ENCODE measurements at places on chromosomes 12 and 14.
A peak's percentile ranks its signal among the peaks of the same experiment; 100 is the strongest.

DNA sequence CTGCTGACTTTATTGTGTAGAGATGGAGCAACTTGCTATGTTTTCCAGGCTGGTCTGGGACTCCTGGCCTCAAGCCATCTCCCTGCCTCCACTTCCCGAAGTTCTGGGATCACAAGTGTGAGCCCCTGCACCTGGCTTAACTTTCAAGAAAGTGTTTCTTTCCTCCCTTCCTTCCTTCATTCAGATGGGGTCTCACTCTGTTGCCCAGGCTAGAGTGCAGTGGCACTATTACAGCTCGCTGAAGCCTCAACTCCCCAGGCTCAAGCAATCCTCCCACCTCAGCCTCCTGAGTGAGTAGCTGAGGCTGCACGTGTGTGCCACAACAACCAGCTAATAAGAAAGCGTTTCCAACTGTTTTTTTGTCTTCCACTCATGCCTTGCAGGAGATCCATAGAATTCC lies 185.6 kb upstream of the AMIGO2 start:
- DNase-seq: no peak

- no peak for DNase-seq
These were observed 24.5 kb upstream of the TMCC3 start for GRCh38 chr12:94674835-94675234.

DNA sequence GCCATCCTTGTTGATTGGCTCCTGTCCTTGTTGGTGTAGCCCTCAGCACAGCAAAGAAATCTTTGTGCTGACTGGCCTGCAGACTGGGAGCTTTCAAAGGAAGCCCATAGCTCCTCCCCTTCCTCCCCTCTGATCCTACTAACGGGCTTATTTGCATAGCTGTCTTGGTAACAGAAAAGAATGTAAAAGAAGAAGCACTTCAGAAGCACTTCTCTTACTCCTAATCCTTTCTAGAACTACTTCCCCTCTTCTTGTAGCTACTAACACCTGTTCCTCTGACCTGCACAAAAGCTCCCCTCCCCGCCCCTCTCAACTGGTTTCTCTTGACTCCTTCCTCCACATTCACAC lies 14.3 kb upstream of the RIC8B start:
- peak; percentile 14 for DNase-seq

DNA sequence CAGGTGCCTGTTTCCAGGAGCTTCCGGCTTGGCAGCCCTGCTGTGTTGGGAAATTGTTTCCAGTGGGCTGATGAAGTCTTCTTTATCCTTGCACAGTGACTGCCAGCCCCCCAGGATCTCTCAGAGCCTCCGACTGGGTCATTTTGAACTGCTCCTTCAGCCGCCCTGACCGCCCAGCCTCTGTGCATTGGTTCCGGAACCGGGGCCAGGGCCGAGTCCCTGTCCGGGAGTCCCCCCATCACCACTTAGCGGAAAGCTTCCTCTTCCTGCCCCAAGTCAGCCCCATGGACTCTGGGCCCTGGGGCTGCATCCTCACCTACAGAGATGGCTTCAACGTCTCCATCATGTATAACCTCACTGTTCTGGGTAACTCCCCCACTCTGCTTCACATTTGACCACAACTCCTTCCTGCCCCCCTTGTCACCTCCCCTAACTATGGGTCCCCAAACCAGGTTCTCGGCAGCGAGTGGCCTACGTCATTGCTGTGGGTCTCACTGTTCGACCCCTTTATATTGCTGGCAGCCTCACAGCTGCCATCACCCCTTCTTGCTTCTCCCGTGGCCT lies 2.3 kb downstream of the LAG3 start:
- DNase-seq: no peak

DNA sequence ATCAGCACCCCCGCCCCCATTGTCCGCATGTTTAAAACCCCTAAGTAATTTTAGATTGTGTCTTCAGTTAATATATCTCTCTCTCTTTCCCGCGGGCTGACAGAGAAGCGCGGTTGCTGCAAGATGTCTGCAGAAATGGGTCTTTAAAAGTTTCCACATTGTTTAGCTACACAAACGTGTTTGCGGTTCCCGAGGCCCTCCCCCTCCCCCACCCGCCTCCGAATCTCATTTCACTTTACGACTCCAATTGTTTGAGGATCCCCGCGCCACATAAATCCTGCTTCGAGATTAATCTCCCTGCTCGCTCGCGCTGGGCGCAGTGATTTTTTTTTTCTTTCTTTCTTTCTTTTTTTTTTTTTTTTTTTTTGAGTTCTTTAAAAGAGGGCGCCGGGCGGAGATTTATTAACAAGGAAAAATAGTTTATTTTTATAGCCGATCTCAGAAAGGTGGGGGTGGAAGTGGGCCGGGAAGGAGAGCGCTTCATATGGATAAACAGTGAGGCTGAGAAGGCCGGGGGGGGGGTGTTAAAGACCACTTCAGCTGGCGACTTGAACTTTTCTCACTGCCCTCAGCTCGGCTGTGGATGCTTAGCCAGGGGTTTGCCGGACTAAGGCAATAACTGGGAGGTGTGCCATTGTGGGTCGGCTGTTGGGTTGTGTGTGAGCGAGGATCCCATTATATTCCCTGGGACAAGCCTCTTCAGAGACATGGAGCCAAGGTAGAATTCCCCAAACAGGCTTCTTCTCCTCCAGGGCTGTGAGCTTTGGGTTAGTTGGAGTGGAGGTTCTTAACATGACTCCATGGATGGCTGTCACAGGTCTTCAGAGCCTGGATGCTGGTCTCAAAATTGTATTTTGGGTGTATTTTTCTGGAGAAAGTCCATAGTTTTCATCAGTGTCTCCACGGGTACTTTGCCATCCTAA lies 39.7 kb upstream of the TBX5 start:
- no peak for DNase-seq

DNA sequence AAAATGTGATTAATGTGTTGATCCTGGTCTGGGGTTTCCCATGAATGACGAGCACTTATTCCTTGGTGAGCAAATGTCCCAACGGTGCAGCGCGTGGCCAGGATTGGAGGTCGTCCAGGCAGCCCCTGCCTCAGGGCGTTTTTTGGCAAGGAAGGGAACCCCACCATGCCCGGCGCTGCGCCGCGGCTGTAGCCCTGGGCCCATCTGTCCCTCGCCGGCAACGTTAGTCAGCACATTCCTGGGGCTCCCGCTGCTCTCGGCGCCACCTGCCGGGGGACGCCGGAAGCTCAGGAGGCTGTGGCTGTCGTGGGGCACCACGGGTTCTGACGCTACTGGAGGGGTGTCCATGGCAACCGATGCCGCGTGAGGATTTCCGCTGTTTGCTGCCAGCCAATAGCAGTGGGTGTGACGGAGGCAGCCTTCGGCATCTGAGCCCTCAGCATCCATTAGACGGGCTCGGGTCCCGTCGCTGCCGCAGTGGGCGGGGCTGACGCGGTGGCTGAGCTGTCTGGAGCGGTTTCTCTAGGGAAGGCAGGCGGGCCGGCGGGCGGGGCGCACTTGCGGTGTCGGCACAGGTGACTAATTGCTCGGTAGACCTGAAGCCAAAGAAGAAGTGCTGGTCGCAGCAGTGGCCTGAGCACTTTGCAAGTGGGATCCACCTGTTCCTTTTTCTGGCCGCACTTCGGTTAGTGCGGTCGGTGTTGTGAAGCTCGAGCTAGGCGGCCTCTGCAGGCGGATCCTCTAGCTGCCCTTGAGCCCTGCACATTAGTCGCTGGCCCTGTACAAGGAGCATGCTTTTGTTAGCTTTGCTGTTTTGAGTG lies 29.5 kb downstream of the RAB35 start:
- DNase-seq: peak; percentile 99

GRCh38 chr14:59069163-59069854 lies 119.2 kb upstream of the DAAM1 start:
- DNase-seq: no peak

Data from NCI-H187 (cell line).